ENCODE measurements at places on chromosomes 7 and 10.
A peak's percentile ranks its signal among the peaks of the same experiment; 100 is the strongest.

- DNase-seq: no peak
These were observed 11.8 kb upstream of the MAP3K8 start for GRCh38 chr10:30422151-30422695.

DNA sequence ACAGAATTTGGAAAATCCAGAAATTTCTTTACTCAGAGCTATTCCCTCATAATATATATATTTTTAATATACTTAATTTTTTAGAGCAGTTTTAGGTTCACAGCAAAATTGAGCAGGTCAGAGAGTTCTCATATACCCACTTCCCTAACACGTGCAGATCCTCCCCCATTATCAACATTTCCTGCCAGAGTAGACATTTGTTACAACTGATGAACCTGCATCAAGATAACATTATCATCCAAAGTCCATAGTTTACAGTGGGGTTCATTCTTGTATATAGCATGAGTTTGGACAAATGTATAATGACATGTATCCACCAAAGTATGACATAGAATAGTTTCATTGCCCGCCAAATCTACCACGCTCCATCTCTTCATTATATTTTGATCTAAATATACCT, 170.0 kb downstream of the PTEN start:
- no peak for DNase-seq

DNA sequence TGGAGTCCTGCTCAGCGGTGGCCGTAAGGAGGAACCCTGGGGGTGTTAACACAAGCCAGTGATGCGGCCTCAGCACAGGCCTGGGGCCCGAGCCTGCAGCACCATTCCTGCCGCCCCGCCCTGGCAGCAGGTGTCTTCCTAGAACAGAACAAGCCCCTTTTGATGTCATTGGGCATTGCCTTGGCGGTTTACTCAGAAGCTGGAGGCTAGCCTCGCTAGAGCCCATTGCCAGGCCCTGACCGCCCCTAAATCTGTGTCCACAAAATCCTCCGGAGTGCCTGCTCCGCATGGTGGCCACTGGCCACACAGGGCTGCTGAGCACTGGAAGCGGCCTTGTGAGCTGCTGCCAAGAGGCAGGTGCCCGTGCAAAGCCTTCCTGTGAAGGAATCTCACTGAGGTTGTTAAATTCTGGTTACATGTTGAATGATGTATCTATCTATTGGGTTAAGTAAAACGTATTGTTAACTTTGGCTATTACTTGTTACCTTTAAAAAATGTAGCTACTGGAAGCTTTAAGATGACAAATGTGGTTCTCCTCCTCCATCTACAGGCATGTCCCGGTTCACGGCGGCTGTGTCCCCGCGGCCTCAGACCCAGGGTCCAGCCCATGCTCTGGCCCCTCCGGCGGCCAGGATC, 1.2 kb upstream of the INPP5A start:
- DNase-seq: no peak

DNA sequence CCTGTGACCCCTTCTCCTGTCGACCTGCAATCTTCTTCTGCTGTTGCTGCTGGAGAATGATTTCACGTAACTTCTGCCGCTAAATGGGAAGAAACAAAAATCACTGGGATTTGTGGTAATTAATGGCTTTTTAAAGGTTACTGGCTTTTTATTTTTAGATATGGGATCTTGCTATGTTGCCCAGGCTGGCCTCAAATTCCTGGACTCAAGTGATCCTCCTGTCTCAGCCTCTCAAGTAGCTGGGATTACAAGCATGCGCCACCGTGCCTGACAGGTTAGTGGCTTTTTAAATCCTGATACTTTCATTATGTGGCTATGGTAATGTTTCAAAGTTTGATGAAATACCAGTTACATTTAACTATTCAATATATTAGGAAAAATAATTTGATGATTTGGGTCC, 154.6 kb downstream of the GALNT11 start:
- no peak for DNase-seq

DNA sequence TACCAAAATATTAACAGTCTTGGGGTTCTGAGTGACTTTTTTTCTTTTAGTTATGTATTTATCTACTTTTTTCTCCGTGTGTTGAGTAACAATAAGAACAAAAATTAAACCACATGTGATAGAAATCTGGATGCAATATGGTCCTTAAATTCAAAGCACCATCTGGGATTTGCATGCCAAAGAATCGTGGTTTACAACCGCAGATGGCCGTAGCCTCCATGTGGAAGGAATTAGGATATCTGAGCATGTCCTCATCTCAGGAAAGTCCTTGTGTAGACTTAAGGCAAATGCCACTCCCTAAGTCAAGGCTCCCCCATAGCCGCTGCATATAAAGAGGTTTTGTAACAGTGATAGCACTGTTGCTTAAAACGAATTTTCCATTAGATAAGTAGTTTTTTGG, 304.0 kb downstream of the ZEB1 start:
- DNase-seq: no peak

DNA sequence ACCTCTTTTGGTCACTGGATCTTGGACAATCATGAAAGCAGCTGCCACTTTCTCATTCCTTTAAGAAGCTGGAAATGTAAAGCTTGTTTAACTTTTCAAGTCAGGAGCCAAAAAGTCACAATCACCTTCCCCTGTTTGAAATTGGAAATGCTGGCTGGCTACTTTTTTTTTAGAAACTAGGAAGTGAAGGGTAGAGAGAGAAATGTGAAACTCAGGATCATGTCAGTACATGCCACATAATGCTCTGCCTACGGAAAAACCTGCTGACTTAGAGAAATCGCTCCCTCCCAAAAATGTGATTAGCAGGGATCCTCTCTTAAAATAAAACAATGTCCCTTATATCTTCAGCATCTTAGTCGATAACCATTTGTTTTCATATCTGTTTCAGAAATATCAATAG, 188.4 kb upstream of the C7orf33 start:
- DNase-seq: no peak

DNA sequence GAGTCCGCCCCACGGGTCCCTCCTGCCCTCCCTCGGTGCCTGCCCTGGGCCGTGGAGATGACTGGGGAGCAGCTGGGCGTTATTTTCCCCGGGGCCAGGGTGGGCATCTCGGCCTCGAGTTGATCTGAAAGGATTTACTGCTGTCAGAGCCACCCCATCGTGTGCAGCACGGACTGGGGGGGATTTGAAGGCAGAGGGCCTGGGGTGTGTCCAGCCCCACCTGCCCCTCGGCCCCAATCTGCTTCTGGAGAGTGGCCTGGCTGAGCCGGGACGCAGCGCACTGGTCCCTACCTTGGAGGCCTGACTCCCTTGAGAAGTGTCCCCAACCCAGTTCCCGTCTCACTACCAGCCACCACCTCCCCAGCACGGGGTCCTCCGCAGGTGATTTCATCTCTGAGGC, 24.2 kb upstream of the PFKFB3 start:
- no peak for DNase-seq

GRCh38 chr10:3873728-3874461, 88.9 kb upstream of the KLF6 start:
- peak; percentile 51 for DNase-seq

- no peak for DNase-seq
These were observed 36.5 kb downstream of the ITPRID1 start for GRCh38 chr7:31550432-31550831.

DNA sequence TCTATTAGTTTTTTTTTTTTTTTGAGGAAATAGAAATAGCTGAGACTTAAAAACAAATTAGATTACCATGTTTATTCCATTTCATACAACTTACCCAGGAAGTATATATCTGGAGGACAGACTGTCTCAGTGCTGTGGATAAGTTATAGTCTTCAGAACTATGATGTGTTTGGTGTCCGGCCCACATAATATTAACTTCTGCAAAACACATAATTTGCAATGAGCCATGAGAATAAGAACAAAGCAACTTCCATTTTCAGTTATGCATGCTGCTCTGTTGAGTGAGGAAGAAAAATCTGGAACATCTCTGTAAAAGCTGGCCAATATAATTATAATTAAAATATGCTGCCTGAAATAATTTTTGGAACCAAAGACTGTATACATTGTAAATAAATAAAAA, 130.9 kb downstream of the AGMO start:
- no peak for DNase-seq

- DNase-seq: peak; percentile 23
These were observed 152.9 kb downstream of the HGF start for GRCh38 chr7:81616951-81617350.

DNA sequence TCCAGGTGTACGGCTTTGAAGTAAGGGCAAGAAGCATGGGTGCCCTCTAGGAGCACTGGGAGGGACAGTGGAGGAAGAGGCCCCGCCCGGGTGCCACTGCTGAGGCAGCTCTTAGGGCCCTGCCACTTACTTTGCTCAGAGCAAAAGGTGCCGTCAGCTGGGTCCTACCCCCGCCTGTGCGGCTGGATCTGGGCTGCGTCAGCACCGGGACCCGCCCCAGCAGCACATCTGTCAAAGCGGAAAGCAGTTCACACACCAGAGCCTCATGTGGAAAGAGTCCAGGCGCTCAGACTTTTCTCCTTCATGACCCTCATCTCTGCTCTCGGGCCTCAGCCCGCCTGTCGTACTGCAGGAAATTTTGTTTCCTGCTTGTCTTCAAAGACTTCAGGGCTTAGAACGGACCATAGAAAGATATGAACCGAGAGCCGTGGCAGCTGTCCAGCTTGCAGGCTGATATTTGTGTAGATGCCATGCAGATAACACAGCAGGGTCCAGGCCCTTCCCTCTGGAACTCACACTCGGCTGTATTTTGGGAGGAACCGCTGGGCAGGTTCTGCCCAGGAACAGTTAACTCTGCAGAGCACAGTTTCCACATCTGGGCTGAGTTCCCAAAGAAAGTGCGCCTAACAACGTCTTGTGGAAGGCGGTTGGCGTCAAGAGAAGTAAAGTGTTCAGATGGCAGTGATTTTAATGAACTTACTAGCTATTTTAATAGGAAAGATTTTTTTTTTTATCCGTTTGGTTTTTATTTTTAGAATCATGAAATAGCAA, 44.3 kb upstream of the PRKAR1B start:
- DNase-seq: no peak

DNA sequence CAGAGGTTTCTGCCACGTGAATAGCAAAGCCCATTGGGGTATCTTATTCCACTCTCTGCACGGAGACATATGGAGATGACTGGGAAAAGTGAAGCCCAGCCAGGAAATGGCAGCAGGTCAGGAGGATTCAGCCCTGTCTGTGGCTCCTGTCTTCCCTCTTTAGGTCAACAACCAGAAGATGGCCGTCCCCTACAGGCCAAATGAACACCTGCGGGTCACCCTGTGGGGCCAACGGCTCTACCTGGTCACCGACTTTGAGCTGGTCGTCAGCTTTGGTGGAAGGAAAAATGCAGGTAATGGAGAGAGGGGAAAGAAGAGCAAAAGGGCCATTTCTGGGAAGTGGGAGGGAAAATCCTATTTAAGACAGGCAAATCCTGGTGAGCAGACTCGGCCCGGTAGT, 38.3 kb downstream of the EPHB4 start:
- DNase-seq: no peak

GRCh38 chr10:4470231-4470835, 355.7 kb upstream of the AKR1E2 start:
- DNase-seq: no peak

DNA sequence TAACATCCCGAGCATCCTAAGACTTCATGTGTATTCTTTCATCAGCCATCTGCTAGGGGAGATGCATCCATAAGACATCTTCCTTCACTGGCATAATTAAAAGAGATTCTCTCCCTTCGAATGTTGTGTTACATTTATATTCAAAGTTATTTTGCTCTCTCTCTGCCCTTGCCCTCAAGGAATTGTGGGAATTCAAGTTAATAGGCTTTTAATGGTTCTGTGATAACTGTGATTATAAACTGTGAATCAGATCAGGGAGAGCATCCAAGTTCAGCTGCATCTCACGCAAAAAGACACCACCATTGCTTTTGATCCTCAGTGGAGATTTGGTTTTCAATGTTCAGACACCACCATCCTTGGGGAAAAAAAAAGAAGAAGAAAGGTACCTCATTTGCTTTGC, 9.2 kb upstream of the TEX36 start:
- no peak for DNase-seq

GRCh38 chr7:1943933-1944618, 274.0 kb downstream of the ELFN1 start:
- no peak for DNase-seq

DNA sequence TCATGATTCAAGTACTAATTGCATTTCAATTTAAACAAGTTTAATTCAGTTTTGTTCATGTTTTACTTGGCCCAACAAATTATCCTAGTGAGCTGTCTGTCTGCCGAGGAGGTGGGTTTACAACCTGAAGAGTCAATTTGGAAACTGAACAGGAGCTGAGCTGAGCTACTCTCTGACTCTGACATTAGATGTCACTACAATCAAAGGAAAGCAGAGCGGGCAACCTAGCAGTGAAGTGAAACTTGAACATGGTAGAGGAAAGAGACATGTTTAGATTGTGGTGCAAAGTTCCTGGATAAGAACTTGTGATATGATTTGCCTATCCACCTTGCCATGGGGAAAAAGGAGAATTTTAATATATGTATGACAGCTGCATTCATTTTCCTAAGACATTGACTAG, 9.6 kb upstream of the AGR3 start:
- peak; percentile 7 for DNase-seq

DNA sequence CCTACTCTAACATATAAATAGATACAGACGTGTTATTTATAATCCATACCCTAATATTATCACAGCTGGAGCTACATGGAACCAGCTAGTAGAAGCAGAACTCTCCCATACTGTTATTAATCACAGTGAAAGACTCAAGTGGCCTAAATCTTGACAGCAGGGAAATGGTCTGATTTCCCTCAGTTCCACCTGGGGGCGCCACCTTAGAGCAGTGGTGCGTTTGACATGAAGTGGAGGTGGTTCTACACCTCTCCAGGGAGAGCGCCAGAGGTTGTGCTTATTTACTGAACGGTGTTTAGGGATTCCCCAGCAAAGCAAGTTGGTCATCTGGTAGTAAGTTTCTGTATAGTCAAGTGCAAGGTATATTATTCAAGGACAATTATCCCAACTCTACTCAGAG, 17.6 kb downstream of the DNTT start:
- DNase-seq: no peak

DNA sequence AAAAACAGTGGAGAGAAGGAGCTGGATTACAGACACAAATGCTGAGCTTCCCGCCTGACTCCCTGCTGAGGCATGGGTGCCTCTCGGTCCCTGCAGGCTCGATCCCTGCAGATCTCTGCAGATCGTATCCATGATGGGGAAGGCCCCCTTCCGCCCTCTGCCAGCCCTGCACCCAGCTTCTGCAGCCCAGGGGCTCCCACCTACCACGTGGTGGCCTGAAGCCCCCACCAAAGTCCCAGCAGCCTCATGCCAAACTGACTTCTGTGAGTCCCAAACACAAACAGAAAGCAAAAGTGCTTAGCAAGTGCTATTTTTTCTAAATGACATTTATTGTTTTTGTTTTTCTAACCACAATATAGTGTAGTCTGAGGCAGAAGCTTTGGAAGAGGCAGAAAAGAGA, 127.1 kb upstream of the CHST15 start:
- no peak for DNase-seq

DNA sequence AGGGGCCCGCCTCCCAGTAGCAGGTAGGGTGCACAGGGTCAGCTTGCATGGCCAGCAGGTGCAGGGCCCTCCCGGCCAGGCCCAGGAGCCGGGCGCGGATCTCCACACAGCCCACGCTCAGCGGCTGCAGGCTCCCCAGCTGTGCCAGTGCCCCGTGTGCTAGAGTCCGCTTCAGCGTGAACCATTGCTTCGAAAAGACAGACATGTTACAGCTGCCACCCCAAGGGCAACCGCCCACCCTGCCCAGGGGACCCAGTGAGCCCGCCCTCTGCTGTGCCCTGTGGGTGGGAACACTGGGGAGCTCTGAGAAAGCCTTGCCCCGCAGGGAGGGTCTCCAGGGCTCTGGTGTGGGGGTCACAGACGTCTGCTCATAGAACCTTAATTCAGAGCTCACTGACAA, 64.3 kb upstream of the NKX6-2 start:
- no peak for DNase-seq

GRCh38 chr7:31957090-31957720, 113.0 kb downstream of the PDE1C start:
- no peak for DNase-seq

- no peak for DNase-seq
These were observed 77.1 kb upstream of the UNC5B start for GRCh38 chr10:71135236-71135635.
